ENCODE measurements at places on chromosomes 1 and 21.
A peak's percentile ranks its signal among the peaks of the same experiment; 100 is the strongest.

GRCh38 chr1:166975361-166976129 is at the start of gene ILDR2:
TSS of gene ILDR2 (minus strand) at chr1:166975540. CDS start at chr1:166975268, 272 bp downstream.
- peak; percentile 12 for DNase-seq

GRCh38 chr1:23643736-23644554 is 47.7 kb upstream of the RPL11 start:
- no peak for DNase-seq

DNA sequence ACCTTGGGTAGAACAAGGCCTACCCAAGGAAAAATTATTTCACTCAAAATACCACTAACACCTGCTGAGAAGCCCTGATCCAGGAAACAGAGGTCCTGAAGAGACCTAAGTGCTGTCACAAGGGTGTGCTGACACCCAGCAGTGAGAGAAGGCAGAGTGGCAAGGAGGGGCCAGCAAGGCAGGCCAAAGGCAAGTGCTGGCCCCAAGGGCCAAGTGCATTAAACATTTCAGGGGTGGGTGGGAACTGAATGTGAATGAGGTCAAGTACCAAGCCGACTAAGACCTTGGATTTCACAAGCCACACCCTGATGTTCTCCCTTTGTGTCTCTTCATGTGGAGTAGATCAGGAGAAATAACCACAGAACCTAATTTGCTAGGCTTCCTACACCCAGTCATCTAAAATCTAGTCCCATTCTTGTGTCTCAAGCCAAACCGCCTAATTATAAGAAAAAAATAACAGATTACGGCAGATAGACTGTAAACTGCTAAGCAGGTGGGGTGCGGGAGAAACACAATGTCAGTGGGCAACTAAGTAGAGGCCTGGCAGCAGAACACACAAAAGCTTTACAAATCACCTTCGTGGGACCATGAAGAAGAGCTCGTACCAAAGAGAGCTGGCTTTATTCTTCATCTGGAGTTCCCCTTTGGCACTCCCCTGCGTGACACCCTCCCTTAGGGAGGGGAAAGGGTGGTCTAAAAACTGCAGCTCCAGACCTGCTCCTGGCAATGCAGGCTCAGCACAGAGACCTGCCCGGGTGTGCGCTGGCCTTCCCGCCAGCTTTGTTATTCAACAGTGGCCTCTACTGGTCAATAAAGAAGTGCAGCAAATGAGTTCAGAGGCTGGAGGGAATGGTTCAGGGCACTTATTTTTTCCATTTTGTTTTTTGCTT is 8.7 kb downstream of the UBE2G2 start:
- peak; percentile 52 for DNase-seq

- no peak for DNase-seq
These were observed 99.1 kb downstream of the NMNAT2 start for GRCh38 chr1:183319051-183319450.

GRCh38 chr1:52926864-52927211 is 238 bp upstream of the SCP2 start:
- DNase-seq: no peak

DNA sequence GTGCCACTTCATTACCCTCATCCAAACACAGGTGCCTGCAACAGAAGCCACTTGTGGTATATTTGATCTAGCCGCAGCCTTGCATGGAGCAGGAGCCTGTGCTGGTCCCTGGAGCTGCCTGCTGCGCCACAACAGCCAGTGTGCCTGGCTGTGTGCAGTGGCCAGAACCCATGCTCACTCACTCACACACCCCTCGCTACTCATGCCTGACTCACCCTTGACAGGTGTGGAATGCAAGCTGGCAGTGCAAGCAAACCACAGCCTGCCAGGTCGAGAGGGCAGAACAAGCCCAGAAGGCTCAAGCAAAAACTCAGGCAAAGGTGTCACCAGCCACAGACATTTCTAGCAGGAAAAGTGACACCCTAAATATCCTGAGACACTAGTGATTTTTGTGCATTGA is 1510.9 kb downstream of the KCNT2 start:
- DNase-seq: no peak

- peak; percentile 34 for DNase-seq
These were observed 2.7 kb downstream of the EPHX1 start for GRCh38 chr1:225812488-225813213.

DNA sequence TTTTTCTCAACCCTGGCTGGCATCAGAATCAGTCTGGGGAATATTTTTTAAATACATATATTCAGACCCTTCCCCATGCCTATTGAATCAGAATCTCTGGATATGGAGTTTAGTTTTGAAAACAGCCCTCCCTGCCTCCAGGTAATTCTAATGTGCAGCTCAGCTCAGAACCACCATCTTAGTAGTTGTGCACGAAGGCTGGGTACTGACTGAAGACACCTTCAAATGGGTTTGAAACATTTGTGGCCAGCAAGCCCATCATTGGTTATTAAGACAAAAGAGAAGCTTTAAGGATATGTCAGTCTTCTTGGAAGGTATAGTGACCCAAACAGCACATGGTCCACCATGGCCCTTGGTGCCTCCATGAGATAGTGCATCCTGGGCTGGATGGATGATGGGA is 7.1 kb downstream of the LRRC8D start:
- no peak for DNase-seq

- peak; percentile 29 for DNase-seq
These were observed 233.9 kb downstream of the MRPL39 start for GRCh38 chr21:25373126-25374082.

- DNase-seq: no peak
These were observed 74.2 kb upstream of the FOXD3 start for GRCh38 chr1:63248216-63248615.

DNA sequence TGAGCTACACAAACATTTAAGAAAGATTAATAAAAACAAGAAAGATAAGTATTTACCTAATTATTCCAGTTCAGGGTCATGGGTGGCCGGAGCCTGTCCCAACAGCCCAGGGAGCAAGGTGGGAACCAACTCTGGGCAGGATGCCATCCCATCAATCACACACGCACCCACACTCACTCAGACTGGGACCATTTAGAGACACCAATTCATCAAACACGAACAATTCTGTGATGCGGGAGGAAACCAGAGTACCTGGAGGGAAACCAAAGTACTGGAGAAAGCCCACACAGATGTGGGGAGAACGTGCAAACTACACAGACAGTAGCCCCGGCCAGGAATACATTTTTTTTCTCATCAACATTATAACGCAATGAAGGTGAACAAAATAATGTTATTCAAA is 16.2 kb downstream of the WASF2 start:
- DNase-seq: no peak
